ENCODE measurements at places on chromosomes 2 and 18.
A peak's percentile ranks its signal among the peaks of the same experiment; 100 is the strongest.

DNA sequence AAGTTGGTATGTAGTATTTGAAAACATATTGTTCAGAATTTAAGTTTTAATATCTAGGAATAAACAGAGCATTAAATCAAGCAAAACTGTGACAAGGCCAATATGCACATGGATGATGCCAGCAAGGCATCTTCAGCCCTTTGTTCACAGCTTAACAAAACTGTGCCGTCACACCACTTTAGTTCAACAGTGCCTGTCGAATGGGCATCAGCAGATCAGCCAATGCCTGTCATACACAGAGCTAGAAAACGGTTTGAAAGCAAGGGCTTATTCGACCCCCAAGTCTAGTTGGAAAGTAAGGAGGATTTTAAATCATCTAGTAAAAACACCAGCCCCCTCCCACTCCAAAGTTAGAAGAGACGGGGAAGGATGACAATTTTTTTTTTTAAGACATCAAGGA lies 16.7 kb downstream of the ZEB2 start:
- DNase-seq = no peak

GRCh38 chr2:127086990-127087790 lies 19.8 kb downstream of the BIN1 start:
- peak; percentile 40 for DNase-seq

DNA sequence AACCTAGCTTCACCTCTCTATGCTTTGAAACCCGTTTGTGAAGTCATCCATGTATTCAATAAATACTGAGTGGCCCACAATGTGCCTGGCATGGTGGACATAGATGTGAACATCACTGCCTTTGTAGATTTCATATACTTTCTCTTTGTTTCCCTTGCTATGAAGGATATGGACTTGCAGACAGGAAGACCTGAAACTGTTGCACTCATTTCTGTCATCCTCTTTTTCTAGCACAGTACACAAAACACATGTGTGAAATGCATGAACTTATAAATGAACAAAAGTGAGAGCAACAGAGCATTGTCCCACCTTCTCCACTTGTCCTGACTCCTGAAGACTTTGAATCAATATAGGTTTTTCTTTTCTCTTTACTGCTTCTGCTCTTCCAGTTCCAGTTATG lies 249.4 kb upstream of the LINC00305 start:
- DNase-seq = no peak

DNA sequence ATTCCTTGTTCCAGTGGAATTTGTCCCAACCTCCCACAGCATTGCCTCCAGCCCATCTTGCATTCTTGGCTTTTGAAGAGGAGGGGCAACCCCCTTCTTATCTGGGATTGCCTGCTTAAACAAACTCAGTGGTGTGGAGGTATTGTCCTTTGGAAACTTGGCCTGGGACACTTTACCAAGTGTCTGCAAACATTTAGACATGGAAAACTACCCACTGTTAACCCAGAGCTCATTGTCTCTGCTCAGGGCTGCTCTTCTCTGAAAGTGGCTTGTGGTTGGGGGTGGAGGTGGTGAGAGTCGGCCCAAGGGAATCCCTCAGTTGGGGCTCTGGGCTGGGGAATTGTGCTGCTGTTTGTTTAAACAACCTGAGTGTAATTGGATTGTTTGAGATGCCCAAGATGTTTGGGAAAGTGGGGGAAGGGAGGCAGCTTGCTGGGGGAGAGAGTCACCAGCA lies 178.3 kb upstream of the GATA6 start:
- no peak for DNase-seq

- no peak for DNase-seq
Measured at GRCh38 chr2:140013545-140014203, 1233.5 kb upstream of the NXPH2 start.

DNA sequence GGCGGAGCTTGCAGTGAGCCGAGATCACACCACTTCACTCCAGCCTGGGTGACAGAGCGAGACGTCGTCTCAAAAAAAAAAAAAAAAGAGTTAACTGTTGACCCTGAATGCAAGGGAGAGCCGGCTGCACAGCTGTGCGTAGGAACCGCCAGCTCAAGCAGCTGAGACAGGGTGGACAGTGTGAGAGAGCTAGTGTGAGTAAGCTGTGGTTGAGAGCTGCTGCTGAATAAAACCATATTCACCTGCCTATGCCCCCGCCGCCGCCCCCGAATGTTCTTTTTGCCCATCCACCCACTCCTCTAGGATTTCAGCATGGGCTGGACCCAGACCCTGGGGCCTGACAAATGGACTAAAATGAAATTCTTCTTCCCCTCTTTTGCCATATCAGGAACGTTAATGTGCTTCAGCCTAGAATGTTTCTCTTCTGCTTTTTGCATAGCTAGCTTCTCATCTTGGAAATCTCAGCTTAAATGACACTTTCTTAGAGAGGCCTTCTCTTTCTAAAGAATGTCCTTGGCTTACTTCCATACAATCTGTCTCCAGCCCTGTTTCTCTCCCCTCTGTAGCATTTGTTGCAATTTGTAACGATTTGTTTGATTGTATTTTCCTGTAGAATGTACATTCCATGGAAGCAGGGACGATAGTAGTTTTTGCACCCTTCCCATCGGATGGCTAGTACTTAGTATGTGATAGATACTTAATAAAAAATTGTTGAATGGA lies 142.7 kb downstream of the KLHL14 start:
- no peak for DNase-seq

- no peak for DNase-seq
Measured at GRCh38 chr2:191486584-191487320, 191.2 kb upstream of the NABP1 start.

GRCh38 chr2:118274841-118275510 lies 186.7 kb downstream of the INSIG2 start:
- DNase-seq = no peak

- DNase-seq = no peak
Measured at GRCh38 chr2:135473567-135473966, 57.5 kb downstream of the ZRANB3 start.

DNA sequence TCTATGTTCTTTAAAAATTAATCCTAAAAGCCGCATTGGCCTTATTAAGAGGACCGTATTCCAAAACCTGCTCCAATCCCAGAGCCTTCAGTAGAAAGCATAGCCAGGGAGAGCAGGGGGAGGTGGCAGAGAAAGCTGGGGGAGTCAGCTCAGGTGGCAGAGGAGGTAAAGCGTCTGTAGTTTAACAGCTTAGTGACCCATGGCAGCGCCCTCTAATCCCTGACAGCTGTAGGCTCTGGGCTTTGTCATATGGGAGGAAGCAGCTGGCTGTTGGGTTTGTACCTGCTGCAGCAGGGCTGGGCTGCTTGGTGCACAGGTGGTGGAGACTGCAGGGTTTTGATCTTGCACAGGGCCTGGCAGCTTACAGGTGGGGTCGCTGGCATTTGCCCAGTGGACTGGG lies 50.6 kb downstream of the THNSL2 start:
- no peak for DNase-seq

- DNase-seq = no peak
Measured at GRCh38 chr2:36780231-36780839, 83.8 kb downstream of the VIT start.

DNA sequence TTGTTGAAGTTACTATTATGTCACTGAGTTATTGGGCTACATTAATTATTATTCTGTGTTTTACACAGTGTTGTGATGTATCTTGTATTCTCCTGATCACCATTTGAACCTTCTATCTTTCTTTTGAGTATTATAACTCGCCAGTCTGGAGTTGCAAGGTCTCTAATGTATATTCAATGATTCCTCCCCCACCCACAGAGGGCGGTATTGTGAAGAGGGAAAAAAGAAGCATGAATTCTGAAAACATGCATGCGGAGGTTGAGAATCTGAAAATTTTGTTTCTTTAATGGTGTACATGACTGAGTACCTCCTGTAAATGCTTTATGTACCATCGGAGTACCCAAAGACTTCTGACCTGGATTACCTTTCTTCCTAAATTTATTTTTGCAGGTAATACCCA lies 266.6 kb downstream of the NR4A2 start:
- no peak for DNase-seq

DNA sequence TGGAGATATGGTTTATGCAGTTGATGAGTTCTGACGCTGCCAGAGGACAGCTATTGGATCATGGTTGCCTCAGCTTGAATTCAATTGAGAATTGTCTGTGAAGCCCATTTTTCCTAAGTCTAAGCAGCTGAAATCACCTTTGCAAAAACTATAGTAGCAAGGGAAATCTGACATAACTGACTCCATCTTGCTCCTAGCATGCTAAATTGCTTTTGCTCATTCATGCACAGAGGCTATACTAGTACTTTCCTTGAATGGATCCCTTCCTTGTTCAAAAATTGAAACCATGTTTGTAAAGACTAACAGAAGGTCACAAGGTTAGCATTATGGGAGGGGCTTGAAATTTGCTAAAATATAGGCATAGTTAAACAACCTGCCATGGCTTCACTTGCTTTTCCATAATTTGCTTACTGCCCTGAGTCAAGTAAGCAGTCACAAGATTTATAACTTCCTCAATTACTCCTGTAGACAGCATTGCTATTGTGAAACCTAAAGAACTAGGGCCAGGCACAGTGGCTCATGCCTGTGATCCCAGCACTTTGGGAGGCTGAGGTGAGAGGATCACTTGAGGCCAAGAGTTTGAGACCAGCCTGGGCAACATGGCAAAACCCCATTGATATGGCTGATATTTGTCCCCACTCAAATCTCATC lies 41.2 kb downstream of the CHRNA1 start:
- peak; percentile 21 for DNase-seq

GRCh38 chr2:85935746-85936208 lies 47.0 kb upstream of the ST3GAL5 start:
- DNase-seq = no peak

GRCh38 chr2:38115216-38116032 lies 39.5 kb upstream of the CYP1B1 start:
- no peak for DNase-seq

DNA sequence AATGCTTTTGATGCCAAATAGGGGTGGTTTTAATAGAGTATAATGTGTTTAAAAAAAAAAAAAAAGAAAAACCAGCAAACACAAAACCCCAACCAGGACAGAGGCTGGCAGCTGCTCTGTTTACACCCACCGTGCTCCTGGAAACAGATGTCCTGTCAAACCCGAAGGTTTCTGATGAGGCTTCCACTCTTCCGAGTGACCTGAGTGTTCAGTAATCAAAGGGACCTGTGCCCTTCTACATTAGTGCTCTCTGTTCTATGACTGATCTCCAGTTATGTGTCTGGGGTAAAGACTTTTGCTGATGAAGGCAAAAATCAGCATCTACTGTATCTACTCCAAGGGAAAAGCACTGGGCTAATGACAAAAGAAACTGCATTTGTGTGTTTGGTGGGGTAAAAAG lies 3.5 kb upstream of the KLHL29 start:
- DNase-seq = no peak

- no peak for DNase-seq
Measured at GRCh38 chr2:5915881-5916310, 223.7 kb downstream of the SOX11 start.

GRCh38 chr2:174153757-174154680 lies 94.3 kb downstream of the OLA1 start:
- DNase-seq = no peak

GRCh38 chr2:1937480-1937879 lies 193.2 kb upstream of the PXDN start:
- no peak for DNase-seq

- DNase-seq = no peak
Measured at GRCh38 chr2:240567872-240568677, at the start of gene RNPEPL1. RNPEPL1 (plus strand) TSS chr2:240568484; CDS start chr2:240568587, 103 bp downstream.

- DNase-seq = no peak
Measured at GRCh38 chr18:78447211-78447610, 532.4 kb upstream of the SALL3 start.

DNA sequence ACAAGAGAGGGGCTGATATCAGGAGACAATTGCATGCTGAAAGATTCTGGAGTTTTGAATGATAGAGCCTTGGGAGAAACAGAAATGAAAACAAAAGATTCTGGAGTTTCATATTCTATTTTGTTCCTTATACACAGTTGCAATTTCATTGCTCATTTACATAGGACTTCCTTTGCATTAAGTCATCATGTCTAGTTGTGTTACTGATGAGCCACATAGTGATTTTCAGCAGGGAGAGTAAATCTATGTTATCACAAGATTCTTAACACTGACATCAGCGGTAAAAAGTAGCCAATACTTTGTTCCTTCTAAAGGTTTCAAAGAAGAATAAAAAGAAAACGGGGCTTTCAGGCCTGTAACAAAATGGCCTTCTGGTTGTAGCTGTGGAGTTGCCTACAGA lies 7.1 kb downstream of the ADAM17 start:
- DNase-seq = no peak

DNA sequence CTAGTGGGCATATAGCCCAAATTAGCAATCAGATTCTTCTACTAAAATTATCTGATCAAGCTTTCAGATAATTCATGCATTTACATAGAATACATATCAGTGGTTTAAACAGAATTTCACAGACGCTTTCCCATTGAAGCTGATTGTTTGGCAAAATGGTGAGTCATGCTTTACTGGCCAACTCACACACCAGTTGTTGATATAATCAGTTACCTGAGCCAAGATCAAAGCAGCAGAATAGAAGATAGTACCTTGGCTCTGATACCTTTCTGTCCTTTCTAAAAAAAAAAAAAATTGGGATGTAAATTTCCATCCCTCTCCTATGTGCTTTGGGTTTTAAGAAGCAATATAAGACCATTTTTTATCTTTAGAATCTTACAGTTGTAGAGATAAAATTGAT lies 178.0 kb downstream of the MCFD2 start:
- no peak for DNase-seq

GRCh38 chr2:60247471-60247870 lies 306.0 kb downstream of the BCL11A start:
- no peak for DNase-seq

DNA sequence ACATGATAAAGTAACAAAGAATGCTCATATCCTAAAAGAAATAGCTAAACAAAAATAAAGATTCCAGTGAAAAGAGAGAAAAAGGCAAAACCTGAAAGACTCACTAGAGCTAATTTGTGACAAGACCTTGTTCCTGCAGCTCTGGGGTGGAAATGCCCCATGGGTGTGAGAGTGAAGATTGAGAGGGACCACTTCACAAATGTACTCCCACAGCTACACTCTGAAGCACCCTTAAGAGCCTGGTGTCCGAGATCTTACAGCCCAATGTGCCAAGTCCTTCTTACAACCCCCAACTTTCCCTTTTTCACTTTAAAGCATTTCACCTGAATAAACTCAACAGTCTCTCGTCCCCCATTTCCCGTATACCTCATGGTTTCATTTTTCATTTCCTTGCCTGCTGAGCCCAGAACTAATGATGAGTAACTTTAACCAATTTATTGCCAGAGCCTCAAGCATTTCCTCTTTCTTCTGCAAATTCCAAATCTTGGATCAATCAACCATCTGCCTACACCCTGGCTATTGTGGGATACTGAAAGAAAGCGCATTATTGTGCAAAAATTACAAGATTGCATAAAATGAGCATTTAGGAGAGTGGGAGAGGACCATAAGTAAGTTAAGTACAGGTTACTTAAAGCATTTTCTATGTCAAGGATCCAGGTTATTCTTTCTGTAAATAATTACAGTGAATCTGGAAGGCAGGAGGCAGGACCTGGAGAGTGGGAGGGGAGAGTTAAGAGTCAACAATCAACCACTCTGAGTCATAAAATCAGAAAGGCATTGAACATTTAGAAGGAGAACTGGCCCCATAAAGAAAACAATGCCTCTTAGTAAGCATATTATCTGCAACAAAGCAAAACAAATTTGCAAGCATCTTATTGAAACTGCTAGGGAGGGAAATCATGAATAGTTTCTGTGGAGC lies 804.4 kb upstream of the CELF4 start:
- no peak for DNase-seq
